ENCODE measurements at places on chromosomes 5 and 9.

GRCh38 chr5:115419846-115420585 lies 123.6 kb upstream of the CCDC112 start:
- DNase-seq, result no peak

- DNase-seq, result no peak
These were observed 278.2 kb downstream of the PLK2 start for GRCh38 chr5:58181578-58182286.

DNA sequence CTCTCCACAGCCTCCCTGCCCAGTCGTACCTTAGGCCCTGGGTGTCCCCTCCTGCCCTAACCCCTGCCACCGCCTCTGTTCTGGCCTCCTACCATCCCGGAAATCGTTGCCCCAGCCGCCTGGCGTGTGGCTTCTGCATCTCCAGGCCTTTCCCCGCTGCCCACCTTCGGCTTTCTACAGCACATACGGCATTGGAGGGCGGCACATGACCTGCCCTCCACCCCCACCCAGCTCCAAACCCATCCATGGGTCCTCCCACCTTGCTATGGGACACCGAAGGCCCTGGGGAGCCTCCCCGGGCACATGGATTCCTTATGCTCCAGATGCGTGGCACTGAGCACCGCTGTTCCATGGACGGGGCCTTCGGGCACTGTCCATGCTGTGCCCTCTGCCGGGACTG lies 32.0 kb downstream of the FGF18 start:
- no peak for DNase-seq

DNA sequence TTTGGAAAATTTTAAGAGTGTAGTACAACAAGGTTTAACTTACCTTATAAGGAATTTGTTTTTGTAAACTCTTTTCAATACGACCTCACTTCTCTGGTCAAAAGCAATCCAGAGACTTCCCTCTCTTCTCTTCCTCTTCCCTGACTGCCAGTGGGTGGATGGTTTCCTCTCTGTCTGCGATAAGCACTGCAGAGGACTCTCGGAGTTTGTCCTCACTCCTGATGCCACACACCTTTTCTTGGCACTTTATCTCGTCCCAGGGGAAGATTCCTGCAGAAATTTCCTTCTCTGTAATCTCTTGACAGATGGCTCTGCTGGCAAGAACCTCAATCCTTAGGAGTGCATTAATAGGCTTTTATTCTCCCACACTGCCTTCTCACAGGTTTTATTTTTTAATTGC lies 641.6 kb downstream of the NR2F1-AS1 start:
- no peak for DNase-seq

DNA sequence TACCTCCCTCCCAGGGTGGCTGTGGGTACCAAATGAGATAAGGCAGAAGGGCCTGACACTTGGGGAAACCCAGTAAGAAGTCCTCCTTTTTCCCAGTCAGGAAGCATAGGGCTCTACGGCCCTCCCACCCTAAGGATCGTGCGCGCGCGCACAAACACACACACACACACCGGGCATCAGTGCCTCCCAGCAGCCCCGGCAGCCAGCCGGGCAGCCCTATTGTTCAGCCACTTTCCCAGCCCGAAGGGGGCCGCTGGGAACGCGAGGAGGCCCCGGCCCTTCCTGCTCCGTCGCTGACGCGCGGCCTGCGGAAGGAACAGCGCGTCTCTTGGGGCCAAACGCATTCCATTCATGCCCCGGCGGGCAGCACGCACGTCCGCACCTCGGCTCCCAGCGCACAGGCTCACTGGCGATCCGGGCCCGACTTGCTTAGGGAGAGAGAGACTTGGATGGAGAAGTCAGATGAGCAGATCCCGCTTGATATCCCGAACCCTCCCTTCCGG lies 22.6 kb downstream of the DUSP1 start:
- no peak for DNase-seq

GRCh38 chr9:111284703-111285102 lies 45.3 kb downstream of the OR2K2 start:
- DNase-seq, result no peak

DNA sequence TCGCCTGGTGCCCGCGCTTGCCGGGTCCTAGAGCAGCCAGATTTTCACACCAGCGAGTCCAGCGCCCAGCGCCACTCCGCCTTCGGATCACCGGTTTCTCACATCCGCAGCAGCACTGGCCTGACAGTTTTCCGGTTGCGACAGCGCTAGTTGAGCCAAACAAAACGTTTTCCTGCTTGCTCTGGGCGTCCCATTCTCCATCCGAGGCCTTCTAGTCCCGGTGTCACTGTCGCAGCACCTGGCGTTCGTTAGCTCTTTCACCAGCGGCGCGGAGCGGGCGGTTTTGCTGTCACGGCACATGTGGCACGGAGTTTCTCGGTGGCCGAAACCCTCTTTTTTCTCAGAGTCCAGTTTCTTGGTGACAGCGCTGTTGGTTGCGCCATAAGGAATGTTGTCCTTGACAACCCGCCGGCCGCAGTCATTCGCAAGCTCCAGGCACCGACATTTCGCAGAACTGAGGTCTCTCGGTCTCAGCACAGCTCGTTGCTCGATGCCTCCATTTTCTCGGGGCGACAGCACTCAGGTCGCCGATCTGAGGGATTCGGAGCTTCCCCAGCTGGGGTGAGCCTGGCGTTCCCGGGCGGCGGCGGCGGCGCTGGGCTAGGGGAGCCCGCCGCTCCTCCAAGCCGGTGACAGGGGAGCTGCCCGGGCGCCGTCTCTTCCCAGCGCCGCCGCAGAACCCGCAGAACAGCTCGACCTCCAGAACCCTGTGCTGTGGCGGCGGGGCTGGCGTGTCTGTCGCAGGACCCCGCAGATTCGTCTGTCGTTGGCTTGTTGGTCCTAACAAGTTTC lies 47.8 kb downstream of the ANXA2R start:
- DNase-seq, result no peak

GRCh38 chr9:12737871-12738270 lies 36.9 kb upstream of the LURAP1L start:
- DNase-seq, result no peak

DNA sequence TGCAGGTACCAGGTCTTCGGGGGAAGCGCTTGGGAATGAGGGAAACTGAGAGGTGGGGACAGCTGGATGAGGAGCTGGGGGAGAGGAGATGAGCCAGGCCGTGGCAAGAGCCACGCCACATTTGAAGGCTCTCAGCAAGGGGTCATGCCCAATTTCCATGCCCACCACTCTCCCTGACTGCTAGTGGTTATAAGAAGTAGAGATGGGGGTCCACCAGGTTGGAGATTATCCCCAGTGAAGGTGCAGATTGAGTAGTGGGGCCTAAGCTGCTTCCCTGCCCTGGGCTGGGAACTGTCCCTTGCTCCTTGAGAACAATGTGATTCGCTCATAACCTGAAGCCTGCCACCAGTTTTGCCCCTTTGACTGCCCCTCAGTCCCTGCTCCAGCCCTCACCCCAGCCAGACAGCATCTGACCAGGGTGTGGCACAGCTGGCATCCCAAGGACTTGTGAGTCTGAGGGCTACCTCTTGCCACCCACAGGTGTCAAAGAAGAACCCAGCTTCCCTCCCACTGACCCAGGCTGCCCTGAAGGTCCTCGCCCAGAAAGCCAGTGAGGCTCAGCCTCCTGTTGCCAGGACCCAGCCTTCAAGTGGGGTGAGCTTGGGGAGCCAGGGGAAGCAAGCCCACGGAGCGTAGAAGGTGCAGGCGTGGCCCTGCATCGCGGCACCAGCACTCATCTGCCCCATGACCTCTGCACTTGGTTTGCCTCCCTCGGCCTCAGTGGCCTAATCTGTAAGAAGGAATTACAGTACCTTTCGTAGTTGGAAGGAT lies 21.5 kb downstream of the CD74 start:
- DNase-seq, result no peak

DNA sequence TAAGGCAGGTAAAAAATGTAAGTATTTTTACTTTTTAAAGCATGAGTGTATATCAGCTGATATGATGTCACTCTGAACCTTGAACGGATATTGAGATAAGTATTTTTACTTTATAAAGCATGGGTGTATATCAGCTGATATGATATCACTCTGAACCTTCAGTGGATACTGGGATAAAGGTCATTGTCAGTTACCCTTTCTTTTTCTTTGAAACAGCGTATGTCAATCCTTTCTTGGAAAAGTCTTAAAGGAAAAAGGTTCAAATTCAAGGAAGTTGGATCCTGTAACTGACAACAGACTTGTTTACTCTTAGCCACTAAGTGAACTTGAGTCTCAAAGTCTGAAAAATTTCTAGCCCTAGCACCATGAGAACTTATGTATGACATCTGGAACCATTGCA lies 61.7 kb upstream of the IFNK start:
- no peak for DNase-seq

DNA sequence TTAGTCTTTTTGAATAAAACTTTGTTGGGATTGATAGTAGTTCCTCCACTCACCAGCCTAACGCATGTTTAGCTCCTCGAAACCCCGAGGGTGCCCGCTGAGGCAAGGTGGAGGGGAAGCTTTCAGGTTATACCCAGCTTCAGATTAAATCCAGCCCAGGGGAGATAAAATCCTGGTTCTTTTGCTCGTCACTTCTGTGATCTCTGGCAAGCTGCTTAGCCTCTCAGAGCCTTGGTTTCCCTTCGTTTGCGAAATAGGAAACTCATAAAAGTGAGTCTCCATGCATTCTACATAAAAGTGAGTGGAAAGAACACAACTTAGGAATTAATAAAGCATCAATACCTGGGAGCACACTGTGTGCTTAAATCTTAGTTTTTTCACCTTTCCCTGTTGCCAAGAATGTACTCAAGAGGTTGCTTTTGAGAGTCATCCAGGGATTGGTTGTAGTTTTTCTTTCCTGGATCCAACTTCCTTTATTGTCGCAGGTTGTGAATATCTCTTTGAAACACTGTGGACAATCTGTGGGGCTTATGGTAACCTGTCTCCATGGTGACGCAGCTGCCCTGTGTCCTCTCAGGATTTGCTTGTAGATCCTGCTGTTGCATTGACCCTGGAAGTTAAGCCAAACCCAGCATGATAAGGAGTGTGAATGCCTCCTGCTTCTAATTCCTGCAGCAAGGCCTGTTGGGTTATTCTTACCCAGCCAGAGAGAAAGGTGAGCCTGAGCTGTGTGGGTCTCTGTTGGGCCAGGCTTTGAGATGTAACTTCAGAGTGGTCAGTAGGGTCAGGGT lies 2.0 kb downstream of the GALNT12 start:
- no peak for DNase-seq

- no peak for DNase-seq
These were observed 6.8 kb upstream of the WDR41 start for GRCh38 chr5:77498952-77499351.

DNA sequence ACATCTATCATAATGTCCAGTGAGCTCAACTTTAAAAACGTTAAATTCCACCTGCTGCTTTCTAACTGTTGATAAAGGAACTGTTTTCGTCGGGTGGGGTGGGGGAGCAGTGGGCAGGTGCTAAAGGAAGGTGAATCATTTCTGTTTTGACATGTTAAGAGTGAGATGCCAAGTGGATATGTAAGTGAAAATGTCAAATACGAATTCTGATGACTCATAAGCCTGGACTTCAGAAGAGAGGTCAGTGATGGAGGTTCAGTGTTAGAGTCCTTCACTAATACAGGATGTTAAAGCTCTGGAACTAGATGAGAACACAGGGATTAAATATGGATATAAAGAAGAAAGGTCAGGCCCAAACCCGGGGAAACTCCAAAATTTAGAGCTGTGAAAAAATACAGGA lies 617.9 kb upstream of the CTNND2 start:
- no peak for DNase-seq

GRCh38 chr5:4542145-4542778 lies 597.9 kb upstream of the ADAMTS16 start:
- DNase-seq, result no peak

DNA sequence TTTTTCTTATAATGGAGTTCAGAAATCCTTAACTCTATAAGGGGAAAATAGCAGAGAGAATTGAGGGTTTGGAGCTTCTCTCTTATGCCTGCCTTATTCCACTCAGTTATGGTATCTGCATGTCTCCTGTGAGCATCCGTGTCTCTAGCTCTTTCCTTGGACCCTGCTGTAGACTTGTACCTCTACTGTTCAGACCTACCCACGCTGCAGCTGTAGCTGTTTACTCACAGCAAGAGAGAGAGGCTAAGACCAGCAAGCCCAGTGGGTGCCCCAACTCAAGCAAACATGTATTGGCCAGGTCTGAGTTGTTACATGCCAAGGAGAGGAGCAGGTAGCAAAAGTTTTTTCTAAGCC lies 7.1 kb upstream of the PCSK1 start:
- no peak for DNase-seq

- no peak for DNase-seq
These were observed 77.5 kb upstream of the IFNE start for GRCh38 chr9:21559402-21560280.

GRCh38 chr5:31531543-31531887 lies 378 bp downstream of the DROSHA start:
- no peak for DNase-seq

DNA sequence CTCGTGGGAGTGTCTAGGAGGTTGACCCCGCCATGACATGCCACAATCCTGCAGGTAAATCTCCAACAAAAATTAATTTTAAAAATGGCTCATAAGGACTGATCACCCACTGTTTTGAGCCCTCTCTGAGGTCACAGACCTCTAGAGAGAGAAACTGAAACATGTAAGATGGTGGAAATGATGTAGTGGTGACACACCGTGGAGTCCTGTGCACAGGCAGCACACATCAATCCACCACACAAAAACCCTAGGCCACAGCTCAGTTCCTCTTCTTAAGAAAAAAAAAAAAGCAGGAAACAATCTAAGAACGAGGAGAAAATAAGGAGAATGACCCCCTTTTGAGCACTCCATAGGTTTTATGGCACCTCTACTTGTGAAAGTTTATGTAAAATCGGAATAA lies 93.8 kb upstream of the FAM120A start:
- no peak for DNase-seq

GRCh38 chr5:104494083-104494482 lies 931.5 kb upstream of the NUDT12 start:
- no peak for DNase-seq

DNA sequence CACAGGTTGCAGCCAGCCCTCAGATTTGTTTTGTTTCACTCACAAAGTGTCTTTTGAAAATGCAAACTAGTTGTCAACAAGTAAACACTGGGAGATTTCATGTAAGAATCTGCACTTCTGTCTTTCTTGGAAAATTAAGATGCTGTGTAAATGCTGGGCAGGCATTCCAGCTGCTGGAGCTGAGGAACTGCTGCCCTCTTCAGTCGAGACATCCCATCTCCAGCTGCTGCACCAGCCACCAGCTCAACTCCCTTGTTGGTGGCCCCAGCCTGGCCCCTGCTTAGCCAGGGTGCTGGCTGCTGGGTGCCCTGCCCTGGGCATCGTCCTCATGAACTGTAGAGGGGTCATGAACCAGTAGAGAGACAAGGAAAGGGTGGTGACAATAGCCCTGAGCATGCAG lies 33.1 kb upstream of the AFAP1L1 start:
- DNase-seq, result no peak

DNA sequence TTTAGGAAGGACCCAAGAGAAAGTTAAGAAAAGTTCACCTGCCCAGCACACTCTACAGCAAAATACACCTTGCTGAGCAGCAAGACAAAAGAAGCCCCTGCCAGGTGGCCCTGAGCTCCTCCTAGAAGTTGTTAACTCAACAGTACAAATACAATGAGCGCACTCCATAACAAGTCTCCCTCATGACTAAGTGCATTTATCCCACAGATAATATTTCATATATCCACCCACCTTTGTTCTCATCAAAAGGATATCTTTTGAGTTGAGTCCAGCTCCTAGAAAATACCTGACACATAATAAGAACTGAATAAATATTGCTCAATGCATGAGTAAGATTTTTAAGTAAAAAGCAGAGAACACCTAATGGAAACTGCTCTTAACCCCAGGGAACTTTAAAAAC lies 73.3 kb downstream of the ABCA1 start:
- DNase-seq, result peak; percentile 14
